ENCODE measurements at places on chromosomes 6 and 20.

DNA sequence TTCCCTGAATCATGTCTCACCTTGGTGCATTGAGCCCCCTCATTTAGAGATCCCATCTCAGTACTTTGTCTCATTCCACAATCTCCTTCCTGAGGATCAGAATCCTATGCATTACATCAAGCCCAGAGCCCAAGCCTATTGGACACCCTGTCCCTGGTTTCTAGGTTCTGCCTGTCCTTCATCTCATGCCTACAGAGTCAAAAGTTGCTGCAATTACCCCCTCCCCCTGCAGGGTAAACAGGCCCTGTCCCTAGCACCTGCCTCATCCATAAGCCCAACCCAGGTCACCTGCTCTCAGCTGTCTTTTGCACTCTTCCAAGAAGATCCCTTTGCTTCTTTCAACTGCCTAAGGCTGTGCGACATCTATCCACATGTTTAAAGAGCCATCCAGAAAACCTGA lies 93.9 kb downstream of the SPTLC3 start:
- no peaks in the 10 kb centered on the region for H3K27me3 ChIP-seq
- no peak overlapping the region for H3K27ac ChIP-seq
- H3K4me3 ChIP-seq = no peak overlapping the region
- H3K36me3 ChIP-seq = no peaks in the 10 kb centered on the region

DNA sequence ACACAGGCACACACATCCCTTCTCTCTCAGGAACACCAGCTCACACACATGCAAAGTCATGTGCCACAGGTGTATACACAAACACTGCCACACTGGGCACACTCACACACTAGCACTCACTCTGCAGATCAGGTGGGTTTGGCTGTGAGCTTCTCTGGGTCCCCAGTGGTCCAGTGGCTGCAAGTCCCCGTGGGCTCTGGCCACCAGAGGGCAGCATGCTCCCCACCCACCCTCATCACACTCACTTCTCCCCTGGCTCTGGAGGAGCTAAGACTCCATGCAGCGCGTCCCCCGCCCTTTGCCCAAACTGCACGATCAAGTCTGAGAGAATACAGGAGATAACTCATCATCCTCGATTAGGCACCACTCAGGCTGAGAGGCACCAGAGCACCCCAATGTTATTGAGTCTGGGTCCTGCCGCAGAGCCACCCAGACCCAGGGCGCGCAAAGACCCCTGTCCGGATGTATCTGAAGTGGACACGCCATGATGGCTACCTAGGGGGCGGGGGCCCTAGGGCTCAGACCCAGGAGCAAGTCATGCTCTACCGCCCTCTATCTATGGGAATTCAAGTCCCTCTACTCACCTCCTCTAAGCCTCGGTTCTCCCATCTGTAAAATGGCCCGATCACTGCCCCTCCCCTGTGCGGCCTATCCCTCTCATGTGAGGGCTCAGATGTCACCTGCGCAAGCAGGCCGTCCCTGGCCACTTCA lies 90.5 kb downstream of the GRM4 start:
- H3K36me3 ChIP-seq = no peaks in the 10 kb centered on the region
- no peak overlapping the region for H3K4me3 ChIP-seq
- peaks cover 50% of the 10 kb centered on the region for H3K4me1 ChIP-seq

GRCh38 chr20:6956574-6956973 lies 189.1 kb downstream of the BMP2 start:
- H3K36me3 ChIP-seq = peaks cover 4% of the 10 kb centered on the region
- no peaks in the 10 kb centered on the region for H3K4me1 ChIP-seq
- no peaks in the 10 kb centered on the region for H3K27me3 ChIP-seq
- no peak for DNase-seq
- no peak overlapping the region for H3K27ac ChIP-seq

- no peak overlapping the region for H3K4me3 ChIP-seq
- no peak for DNase-seq
- no peaks in the 10 kb centered on the region for H3K4me1 ChIP-seq
- no peak overlapping the region for H3K27ac ChIP-seq
Measured at GRCh38 chr20:39630215-39630908, 668.2 kb downstream of the DHX35 start.

- no peaks in the 10 kb centered on the region for H3K4me1 ChIP-seq
- no peak for DNase-seq
- no peaks in the 10 kb centered on the region for H3K36me3 ChIP-seq
- no peak overlapping the region for H3K4me3 ChIP-seq
- no peaks in the 10 kb centered on the region for H3K27me3 ChIP-seq
- H3K27ac ChIP-seq = no peak overlapping the region
Measured at GRCh38 chr6:46763466-46763865, 16.7 kb downstream of the ANKRD66 start.
